Activated CD4-positive, CD25-positive, alpha-beta regulatory T cell treated with anti-CD3 and anti-CD28 coated beads, Interleukin-2, amount 50 U/mL, for 24 hours (primary cell): ENCODE measurements at places on chromosomes 6 and 20.

DNA sequence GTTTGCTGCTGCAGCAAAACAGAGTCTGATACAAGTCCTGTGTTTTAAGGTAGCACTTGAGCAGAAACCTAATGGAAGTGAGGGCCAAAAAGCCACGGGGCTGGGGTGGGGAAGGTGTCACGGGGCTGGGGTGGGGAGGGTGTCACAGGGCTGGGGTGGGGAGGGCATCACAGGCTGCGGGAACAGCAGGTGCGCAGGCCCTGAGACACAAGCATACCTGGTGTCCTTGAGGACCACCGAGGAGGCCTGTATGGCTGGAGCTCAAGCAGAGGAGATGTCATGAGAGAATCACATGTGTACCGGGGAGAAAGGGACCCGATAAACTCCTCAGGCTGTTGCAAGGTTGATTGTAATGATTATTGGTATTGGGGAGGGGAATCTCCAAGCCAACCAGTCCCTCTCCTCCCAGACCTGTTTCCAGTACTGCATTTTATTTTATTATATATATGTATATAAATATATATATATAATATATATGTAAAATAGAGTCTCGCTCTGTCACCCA is 13.6 kb upstream of the SPO11 start:
- ATAC-seq: no peak

GRCh38 chr20:37519508-37520418 is 1.3 kb upstream of the NNAT start:
- no peak for ATAC-seq

- no peak for ATAC-seq
These were observed 111.6 kb upstream of the EDN1 start for GRCh38 chr6:12178521-12178920.

DNA sequence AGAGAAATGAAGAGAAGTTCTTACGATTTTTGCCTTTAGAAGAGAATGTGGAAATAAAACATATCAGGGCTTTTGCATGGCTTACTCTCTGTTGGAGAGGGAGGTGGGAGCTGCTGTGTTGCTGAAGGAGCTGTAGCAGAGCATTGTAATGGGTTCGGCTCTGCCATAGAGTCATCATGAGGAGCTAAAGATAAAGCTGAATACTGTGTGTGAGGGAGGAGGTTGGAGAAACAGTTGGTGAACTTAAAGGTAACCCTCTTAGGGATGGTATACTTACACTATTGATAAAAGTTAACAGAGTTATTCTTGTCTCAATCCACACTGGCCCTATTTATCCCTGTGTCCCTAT is 34.8 kb downstream of the CTNNBL1 start:
- no peak for ATAC-seq

DNA sequence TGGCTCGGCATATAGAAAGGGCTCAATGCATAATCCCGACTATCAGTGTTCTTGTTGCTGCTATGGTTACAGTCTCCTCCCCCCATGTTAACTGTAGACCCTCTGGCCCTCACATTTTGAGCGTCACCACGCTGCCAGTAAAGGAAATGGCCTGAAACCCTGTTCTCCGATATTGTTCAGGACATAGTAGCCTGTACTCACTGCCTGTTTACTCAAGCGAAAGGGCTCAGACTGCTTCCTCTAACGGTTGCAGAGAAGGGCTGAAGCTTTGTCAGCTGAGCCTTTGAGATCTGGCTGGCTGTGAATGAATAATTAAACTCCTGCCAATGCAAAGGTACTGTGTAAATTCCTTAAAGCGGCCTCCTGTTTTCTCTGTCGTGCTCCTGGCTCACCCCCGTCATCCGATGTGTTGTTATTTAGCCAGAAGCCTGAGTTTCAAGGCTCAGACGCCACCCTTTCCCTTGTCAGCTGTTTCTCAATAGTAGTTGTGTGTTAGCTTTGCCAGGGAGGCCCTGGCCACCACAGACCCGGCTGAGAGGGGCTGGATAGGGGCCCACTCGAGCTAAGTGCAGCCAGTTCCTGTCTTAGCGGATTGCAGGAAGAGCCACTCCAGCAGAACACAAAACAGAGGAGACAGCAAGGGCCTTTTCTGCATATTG is 31.2 kb upstream of the RALGAPA2 start:
- ATAC-seq: no peak

DNA sequence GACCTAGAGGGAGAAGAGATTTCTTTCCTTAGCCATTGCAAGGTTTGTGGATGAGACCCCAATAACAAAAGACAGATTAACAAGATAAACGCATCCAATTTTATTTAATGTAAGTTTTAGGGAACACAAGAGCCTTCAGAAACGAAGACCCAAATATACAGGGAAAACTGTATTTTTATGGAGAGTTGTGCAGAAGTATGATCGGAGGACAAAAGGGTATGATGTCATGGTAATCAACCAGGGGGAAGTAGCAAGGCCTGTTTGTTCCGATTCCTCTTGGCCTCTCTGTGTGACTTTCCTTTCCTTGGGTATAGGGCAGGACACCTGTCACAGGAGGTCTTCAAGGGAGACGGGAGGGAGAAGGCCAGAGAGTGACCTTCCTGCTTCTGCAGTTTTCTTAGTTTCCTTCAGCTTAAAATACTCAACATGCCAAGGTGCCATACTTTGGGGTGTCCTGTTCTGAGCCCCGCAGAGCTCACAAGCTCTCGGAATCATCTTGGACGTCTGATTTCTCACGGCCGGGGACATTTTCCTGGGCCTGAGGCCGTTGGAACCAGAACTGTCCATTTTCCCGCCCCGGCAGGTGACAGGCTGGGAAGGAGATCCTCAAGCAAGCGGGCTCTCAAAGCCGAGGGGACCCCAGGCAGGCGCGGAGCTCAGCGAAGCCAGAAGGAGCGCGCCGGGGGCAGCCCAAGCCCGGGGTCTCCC is 21.7 kb downstream of the TMC2 start:
- ATAC-seq: no peak

GRCh38 chr6:108337721-108338120 is 42.9 kb downstream of the AFG1L start:
- ATAC-seq: no peak

- no peak for ATAC-seq
These were observed 77.2 kb downstream of the BACH2 start for GRCh38 chr6:90219209-90219985.

DNA sequence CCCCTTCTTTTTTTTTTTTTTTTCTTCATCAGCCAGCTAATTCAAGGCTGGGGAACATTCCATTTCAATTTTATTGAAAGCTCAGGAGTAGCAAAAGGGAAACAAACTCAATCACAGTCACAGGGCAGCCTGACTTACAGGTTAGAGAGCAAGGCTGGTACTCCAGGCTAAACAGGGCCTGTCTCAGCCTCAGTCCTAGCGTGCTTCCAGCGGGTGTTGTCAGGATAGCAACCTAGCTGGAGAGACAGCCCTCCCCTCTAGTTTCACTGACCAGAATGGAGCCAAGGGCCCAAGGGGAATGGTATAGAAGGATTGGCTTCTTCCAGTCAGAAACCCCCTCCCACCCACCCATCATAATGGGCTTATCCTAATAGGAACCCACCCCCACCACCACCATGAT is 132.9 kb downstream of the PXDC1 start:
- no peak for ATAC-seq

GRCh38 chr6:7215131-7215530 is 97.9 kb downstream of the SSR1 start:
- no peak for ATAC-seq

GRCh38 chr6:70133246-70133645 is 169.6 kb downstream of the COL9A1 start:
- no peak for ATAC-seq

DNA sequence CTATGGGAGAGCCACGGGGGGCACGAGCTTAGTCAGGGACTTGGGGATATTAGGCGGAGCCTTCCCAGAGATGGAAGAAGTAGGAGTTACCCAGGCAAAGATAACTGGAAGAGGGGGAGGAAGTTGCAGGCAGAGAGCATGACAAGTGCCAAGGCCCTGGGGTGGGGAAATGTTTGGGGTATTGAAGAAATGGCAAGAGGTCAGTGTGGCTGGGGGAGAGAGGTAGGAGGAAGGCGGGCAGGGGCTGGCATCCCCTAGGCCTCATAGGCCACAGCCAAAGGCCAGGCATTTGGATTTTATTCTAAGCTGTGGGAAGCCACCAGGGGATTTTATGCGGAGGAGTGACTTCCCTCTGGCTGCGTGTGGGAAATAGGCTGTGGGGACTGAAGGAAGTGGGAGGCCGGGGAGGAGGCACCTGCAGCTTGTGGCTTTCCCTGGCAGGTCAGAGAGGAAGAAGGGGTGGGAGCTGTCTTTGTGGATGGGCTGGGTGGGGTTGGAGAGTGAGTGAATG is 22.7 kb downstream of the SNAI1 start:
- ATAC-seq: no peak

- ATAC-seq: no peak
These were observed 349.1 kb upstream of the GJE1 start for GRCh38 chr6:141783585-141783984.

DNA sequence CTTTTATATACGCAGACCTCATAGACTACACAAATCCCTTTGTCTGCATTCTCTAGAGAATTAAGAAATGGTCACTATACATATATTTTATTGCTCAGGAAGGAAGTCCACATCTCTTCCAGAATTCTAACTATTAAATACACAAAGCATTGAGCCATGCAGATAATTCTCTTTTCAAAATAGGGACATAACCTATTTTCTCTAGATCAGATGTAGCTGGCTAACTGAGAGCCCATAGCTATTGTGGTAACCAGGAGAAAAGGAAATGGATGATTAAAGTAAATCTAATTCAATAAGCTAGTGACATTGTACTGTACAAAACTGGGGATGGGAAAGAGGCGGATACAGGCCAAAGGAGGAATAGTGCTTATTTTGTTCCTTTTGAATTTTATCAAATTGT is 137.2 kb downstream of the BACH2 start:
- no peak for ATAC-seq

- no peak for ATAC-seq
These were observed 111.8 kb downstream of the HAO1 start for GRCh38 chr20:7828437-7828836.

DNA sequence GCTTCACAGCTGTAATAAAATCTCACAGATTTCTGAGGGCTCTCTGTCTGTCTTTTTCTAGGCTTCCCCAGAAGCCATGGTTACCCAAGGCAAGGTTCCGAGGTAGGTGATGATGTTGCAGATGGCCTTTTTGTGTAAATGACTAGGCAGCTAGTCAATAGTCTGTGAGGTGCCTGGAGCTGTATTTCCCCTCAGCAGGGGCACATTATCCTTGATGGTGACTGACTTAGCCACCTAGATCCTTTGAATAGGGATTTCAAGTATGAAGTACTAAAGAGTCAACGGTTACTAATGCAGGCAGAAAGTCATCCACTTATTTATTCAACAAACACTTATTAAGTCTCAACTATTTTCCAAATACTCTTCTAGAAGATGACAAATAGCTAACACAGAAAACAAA is 49.3 kb upstream of the L3MBTL3 start:
- ATAC-seq: no peak

- ATAC-seq: no peak
These were observed 2.8 kb upstream of the NUP153 start for GRCh38 chr6:17709476-17709875.

GRCh38 chr20:6726761-6727160 is 40.7 kb upstream of the BMP2 start:
- no peak for ATAC-seq

- ATAC-seq: no peak
These were observed 441.1 kb upstream of the ARID1B start for GRCh38 chr6:156336089-156336488.

- ATAC-seq: no peak
These were observed 19.5 kb downstream of the PANK2 start for GRCh38 chr20:3908667-3909066.
